Fibroblast of lung (primary cell): ENCODE measurements at places on chromosomes 5 and 9.

DNA sequence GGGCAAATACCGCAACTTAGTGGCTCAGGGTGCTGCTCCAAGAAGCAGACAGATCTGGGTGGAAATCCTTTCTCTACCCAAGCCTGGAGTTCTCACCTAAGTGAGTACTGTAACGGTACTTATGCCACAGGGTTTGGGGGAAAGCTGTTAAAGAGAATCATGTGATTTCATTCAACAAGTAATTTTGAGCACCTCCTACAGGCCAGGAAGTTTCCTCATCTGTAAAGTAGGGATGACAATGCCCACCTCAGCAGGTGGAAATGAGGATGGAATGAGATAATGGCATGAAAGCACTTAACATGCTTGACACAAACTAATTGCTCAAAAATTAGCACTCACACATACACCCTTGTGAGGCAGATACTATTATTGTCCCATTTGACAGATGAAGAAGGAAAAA, 114.1 kb downstream of the JAKMIP2 start:
- no peak for DNase-seq

DNA sequence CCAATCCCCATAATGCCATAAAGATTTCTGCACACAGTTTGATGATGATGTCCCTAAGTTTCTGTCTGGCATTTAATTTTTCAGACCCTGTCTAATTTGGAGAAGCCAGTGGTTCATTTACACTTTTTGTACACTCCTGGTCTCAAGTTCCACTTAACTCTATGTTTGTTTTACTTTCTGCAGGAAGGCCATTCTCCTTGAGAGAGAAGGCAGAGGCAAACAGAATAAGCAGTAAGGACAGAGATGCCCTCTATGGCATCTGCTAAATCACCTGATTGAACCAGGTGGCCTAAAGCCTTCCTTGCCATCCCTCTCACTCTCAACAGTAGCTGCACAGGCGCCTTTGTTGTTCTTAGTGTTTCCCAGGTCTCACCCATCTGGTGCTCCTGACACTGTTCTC, 86.1 kb upstream of the LRRTM2 start:
- no peak for DNase-seq

DNA sequence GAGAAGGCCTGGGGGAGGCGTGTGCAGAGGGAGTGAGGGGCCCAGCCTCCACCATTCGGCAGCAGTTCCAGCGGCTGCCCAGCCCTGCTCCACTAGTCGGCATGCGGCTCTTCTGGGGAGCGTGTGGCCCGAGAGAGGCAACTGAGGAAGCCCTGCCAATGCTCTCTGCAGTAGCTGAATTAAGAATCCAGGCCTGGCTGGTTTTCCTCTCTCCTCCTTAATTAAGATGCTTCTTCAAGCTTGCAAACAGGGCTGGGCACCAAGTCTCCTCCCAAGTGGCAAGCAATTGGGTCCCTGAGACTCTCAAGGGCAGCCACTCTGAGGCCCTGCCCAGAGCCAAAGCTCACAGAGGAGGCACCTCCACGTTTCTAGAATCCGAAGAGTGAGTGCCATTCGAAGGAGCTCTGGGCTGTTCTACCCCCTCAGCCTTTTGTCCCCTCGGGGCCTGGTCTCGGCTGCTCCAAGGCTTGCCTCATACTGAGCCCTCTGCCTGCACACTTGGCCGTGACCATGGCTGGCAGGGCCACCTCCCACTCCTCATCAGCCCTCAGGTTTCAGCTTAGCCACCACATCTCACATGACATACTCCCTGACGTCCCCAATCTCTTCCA, 75.4 kb upstream of the LRRTM2 start:
- no peak for DNase-seq

DNA sequence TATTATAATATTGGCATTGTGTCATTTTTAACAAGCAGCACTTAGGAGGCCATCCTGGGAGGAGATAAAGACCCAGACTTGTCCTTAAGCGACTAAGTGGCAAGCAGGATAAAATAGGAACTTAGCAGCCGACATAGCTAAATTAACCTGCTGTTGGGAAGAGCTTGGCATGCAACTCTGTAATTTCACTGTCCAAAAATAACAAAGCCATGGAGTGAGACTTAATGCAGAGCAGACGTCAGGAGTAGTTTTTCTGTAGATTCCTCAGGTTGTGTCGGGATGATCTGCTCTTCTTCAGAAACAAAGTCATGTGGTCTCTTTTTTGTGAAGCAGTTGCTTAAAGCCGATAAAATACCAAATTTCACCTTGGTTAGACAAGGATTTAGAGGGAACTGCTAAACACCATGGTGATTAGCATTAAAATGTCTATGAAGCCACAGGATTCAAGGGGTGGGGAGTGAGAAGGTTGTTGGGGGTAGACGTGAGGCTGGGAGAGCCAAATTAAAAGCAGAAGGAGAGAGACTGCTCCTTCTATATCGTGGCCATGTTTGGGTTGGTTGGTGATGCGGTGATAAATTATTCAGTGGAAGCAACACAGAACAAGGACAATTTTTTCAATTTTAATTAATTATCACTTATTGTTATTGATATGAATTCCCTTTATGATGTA, 303.0 kb downstream of the CSNK1G3 start:
- peak; percentile 27 for DNase-seq

DNA sequence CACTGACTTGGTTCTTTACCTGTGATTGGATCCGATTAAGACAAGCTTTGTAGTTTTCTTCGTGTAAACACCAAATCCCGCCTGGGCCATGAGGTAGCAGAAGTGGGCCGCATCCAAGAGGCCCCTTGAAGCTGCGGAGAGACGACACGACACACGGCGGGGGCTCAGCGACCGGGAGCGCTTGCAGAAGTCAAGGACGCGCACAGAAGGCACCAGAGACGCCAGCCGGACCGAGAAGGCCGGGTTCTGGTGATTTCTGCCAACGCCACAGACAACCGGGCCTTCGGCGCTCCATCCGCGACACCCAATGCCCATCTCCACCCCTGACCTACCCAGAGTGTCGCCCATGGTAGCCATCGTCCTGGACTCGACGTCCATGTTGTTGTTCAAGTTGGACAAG, 19.8 kb upstream of the INPP5E start:
- DNase-seq: no peak

DNA sequence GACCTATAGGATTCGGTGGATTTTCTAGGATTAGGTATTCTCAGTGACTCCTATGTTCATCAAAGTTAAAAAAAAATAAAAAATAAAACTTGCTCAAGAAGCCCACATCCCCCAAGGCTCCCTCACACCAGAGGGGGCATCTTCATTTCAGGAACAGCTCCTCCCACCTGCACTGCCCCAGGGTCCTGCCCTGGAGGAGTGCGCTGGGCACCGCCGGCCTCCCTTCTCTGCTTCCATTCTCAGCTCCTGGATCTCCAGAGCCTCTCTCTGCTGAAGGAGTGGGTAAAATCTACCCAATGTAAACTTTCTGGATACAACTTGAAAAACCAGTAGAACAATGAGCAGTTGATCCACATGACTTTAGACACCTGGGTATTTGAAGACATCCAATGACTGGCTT, 359.8 kb upstream of the IRX4 start:
- DNase-seq: no peak

DNA sequence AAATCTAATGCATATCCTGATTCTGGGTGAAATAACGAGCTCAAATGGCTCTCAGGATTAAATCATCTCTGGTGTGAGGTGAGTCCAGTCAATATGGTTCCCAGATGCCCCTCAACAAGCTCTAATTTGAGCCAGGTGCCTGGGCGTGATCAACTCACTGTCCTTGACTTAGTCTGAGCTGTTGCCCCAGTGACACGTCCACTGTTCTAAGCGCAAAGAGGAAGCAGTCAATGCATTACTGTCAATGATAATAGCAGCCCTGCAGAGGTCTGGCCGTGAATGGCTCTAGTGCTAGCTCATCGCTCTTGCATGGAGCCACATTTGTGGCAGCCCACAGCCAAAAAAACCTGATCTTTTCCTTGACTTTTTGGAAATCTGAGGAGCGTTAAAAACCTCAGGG, 128.6 kb upstream of the EFNA5 start:
- no peak for DNase-seq

GRCh38 chr9:86034863-86035734, 64.3 kb downstream of the GOLM1 start:
- DNase-seq: peak; percentile 57

DNA sequence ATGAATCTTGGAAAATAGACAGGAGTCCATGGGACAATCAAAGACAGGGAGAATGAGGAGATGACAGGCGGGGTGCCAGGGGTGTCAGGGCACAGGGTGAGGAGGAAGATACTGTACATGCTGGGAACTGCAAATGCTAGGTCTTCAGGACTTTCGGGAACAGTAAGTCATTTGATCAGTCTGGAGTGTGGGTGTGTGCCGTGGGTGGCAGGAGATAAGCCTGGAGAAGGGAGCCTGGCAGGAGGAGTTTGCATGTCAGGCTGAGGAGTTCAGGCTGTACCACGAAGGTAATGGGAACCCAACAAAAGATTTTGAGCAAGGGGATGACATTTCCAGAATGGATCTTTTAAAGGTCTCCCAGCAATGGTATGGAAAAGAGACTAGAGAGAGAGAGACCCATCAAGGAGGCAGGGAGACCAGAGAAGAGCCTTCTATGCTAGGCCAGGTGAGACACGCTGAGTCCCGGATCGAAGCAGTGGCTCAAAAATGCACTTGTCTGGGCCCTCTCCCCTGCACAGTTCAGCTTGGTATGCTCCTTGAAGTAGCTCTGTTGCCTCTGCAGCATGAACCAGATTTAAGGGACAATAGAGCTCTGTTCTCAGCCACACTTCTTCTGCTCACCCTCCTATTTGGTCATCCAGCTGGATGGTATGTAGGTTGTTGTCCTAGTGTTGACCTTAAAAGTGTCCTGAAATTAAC, 77.0 kb upstream of the FER start:
- DNase-seq: no peak

- no peak for DNase-seq
These were observed 158.1 kb downstream of the ATP10B start for GRCh38 chr5:160693831-160694465.

DNA sequence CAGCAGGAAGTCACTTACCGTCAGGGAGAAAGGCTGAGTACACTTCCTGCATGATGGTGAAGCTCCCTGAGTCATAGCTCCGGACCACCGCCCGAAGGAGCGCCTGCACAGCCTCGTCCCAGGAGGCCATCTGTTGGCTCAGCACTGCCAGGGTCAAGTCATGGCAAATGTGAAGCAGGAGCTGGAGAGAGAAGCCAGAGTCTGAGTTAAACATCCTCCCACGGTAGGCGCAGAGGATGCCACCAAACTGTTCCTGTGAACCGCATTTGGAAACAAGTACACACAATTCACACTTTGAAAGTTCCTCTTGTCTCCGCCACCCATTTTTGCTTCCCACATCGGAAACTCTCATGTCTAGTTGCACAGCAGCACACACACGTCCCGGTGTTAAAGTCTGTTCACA, 33.9 kb downstream of the CNOT8 start:
- DNase-seq: no peak

DNA sequence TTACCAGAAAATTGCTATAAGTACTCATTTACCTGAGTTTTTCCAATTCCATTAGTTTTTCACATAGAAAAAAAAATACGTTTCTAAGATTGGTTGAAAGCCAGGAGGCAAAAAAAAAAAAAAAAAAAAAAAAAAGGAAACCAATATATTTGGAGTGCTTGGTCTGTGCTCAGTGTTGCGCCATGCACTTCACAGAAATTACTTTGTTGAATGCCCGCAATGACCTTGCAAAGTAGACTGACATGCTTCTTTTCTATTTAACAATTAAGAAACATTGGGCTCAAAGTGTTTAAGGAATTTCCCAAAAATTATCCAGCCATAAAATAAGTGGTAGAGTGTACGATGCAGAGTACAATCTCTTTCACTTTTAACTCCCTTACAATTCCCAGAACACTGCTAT, 65.2 kb upstream of the PAPPA start:
- no peak for DNase-seq

- no peak for DNase-seq
These were observed 80.5 kb downstream of the RNF130 start for GRCh38 chr5:179991106-179991505.

- DNase-seq: no peak
These were observed 7.6 kb downstream of the BASP1 start for GRCh38 chr5:17224858-17225511.

- no peak for DNase-seq
These were observed 8.3 kb downstream of the UGCG start for GRCh38 chr9:111904891-111905291.

DNA sequence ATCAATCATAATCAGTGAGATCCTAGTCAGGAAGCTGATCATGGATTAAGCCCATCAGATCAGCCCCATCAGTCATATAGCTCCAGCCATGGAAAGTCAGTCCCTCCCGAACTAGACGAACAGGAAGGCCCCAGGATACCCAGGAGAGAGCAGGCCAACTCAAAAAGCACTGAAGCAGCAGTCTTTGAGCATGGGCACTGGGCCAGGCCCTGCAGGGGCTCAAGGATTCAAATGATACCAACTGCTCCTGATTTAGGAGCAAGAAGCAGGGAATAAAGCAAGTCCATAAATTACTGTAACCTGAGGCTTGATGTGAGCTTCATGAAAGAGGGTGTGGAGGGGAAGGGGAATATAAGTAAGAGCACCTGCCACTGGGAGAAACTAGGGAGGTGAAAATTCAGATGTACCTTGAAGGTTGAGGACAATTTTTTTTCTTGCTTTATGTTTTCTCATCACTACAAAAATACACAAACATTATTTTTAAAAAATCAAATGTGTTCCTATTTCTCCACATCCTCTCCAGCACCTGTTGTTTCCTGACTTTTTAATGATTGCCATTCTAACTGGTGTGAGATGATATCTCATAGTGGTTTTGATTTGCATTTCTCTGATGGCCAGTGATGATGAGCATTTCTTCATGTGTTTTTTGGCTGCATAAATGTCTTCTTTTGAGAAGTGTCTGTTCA, 115.2 kb downstream of the SIL1 start:
- DNase-seq: no peak

DNA sequence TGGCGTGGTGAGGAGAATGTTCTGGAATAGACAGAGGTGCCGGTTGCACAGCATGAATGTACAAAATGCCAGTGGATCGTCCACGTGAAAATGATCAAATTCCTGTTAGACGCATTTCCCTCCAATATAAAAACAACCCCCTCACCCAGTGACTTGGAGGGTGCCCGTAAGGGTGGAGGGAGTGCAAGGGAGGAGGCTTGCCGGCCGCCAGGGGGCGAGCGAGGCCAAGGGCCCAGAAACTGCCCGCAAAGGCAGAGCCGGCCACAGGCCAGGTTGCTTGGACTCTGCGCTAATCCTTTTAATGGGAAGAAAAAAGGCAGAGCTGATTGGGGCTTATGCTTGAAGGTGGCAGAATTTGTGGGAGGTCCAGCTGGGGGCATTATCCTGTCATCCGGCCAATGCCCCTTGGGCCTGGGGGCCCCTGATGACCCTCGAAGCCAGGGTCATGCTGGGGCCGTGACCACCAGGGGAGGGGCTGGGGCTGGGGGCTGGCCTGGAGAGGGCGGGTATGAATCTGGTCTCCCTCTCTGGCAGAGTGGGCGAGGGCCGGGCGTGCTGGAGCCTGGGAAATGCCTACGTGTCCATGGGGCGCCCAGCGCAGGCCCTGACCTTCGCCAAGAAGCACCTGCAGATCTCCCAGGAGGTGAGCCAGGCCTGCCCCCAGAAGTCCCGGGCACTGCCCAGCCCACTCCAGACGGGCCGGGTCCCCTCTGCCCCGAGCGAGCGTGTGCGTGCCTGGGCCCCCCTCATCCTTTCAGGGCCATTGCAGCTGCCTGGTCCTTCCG, 12.0 kb downstream of the GPSM1 start:
- peak; percentile 63 for DNase-seq
